ENCODE measurements at places on chromosomes 6 and 20. TPM values are rescaled to one million over a fixed set of nuclear protein-coding genes. Genes with fewer than 3 reads are reported as not detected.

DNA sequence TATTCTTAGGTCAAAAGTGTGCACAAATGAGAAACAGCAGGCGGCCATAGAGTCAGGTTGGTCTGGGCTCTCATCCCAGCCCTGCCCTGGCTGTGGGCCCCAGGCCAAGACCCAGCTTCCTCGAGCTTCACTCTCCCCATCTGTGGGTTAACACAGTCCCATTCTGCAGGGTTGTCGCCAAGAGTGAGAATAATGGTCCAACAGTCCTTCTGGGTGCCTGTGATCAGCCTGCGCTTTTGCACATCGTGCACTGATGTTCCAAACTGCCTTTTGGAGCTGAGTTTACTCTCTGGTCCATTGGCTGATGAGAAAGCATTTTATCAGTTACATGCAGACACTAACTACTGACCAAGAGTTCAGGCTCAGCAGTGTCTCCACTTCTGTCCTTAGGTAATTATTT, 82.6 kb downstream of the INSM1 start:
- no peak overlapping the region for H3K4me3 ChIP-seq
- H3K27me3 ChIP-seq = no peaks in the 10 kb centered on the region
- no peak overlapping the region for H3K27ac ChIP-seq
- no peak for DNase-seq
- no peaks in the 10 kb centered on the region for H3K36me3 ChIP-seq

GRCh38 chr20:34971561-34972235, 16.0 kb downstream of the MYH7B start:
- no peak overlapping the region for H3K4me3 ChIP-seq
- H3K36me3 ChIP-seq = no peaks in the 10 kb centered on the region
- no peaks in the 10 kb centered on the region for H3K27me3 ChIP-seq

DNA sequence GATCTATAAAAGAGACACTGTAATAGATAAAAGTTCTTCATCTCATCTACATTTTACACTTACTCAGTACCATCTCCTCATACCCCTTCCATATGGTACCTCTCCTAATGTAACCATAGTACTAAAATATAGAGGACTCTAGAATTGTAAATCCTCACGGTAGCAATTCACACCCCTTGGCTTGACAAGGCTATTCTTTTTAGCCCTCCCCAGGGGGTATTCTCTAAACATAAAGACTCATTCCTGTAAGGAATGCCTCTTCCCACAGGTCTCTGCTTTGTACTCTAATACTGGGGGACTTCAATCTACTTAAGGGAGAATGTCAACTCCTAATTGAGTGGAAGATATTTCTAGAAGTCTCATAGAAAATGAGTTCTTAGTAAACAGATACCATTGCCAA, 85.9 kb downstream of the VIP start:
- H3K27ac ChIP-seq = no peak overlapping the region
- no peaks in the 10 kb centered on the region for H3K27me3 ChIP-seq
- peaks cover 8% of the 10 kb centered on the region for H3K4me1 ChIP-seq
- DNase-seq = no peak
- H3K4me3 ChIP-seq = no peak overlapping the region

- H3K4me1 ChIP-seq = peaks cover 5% of the 10 kb centered on the region
- no peak overlapping the region for H3K27ac ChIP-seq
- H3K27me3 ChIP-seq = peaks cover 3% of the 10 kb centered on the region
- H3K36me3 ChIP-seq = peaks cover 8% of the 10 kb centered on the region
- no peak overlapping the region for H3K4me3 ChIP-seq
Observed at GRCh38 chr20:51366155-51366886, 176.2 kb downstream of the NFATC2 start.

Gene THBD
- 0.34 TPM for total RNA-seq

DNA sequence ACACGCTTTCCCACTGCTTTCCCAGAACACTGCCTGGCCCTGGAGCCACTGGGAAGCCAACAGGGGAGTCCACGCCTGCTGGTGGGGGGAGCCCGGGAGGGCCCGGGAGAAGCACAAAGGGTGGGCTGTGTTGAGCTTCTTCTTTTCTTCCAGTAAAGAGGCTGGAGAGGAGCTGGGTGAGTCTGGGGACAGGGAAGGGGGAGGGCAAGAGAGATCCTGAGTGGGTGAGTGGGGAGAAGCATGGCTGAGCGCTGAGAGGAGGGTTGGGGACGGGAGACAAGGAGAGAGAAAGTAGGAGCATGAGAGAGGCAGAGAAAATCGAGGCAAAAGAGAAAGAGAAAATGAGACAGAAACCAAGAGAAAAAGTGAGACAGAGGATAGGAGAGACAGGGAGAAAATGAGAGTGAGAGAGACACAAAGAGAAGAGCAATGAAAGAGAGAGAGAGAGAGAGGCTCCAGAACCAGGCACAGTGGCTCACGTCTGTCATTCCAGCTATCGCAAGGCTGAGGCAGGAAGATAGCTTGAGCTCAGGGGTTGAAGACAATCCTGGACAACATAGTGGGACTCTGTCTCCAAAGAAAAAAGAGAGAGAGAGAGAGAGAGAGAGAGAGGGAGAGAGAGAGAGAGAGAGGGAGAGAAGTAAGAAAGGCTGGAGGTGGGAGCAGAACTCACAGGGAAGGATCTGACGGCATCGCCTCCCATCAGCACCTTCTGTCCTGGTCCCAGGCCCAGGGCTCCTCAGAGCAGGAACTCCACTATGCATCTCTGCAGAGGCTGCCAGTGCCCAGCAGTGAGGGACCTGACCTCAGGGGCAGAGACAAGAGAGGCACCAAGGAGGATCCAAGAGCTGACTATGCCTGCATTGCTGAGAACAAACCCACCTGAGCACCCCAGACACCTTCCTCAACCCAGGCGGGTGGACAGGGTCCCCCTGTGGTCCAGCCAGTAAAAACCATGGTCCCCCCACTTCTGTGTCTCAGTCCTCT, 2.0 kb downstream of the LST1 start:
- H3K27me3 ChIP-seq = no peaks in the 10 kb centered on the region
- H3K27ac ChIP-seq = no peak overlapping the region
- no peak for DNase-seq
- H3K4me3 ChIP-seq = no peak overlapping the region
- H3K36me3 ChIP-seq = no peaks in the 10 kb centered on the region

All from WTC11 (cell line).